ENCODE measurements at places on chromosomes 12 and 14. TPM values are rescaled to one million over a fixed set of nuclear protein-coding genes. Genes with fewer than 3 reads are reported as not detected.

- peak; percentile 53 for DNase-seq
These were observed 565 bp downstream of the SPRYD3 start for GRCh38 chr12:53078425-53079225.

The MBIP gene
- polyA plus RNA-seq = 22.2 TPM

- DNase-seq = no peak
These were observed 2.7 kb downstream of the SHMT2 start for GRCh38 chr12:57232156-57232756.

GRCh38 chr12:30908722-30909348 lies 17.7 kb upstream of the TSPAN11 start:
- DNase-seq = no peak

Measured in sigmoid colon (tissue), 7 donors.